Activated T-cell treated with anti-CD3 and anti-CD28 coated beads, Interleukin-2, amount 50 U/mL, for 48 hours (primary cell): ENCODE measurements at places on chromosomes 5 and 9.

- DNase-seq, result no peak
Measured at GRCh38 chr5:73670731-73671130, 44.7 kb downstream of the ARHGEF28 start.

- no peak for DNase-seq
Measured at GRCh38 chr5:169950333-169950732, 30.0 kb downstream of the INSYN2B start.

DNA sequence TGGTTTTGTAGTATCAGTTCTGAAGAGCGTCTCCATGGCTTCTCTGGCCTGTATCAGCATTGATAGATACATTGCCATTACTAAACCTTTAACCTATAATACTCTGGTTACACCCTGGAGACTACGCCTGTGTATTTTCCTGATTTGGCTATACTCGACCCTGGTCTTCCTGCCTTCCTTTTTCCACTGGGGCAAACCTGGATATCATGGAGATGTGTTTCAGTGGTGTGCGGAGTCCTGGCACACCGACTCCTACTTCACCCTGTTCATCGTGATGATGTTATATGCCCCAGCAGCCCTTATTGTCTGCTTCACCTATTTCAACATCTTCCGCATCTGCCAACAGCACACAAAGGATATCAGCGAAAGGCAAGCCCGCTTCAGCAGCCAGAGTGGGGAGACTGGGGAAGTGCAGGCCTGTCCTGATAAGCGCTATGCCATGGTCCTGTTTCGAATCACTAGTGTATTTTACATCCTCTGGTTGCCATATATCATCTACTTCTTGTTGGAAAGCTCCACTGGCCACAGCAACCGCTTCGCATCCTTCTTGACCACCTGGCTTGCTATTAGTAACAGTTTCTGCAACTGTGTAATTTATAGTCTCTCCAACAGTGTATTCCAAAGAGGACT lies 1.5 kb downstream of the GPR21 start:
- no peak for DNase-seq

GRCh38 chr9:82781921-82782392 lies 281.0 kb downstream of the RASEF start:
- DNase-seq, result no peak

DNA sequence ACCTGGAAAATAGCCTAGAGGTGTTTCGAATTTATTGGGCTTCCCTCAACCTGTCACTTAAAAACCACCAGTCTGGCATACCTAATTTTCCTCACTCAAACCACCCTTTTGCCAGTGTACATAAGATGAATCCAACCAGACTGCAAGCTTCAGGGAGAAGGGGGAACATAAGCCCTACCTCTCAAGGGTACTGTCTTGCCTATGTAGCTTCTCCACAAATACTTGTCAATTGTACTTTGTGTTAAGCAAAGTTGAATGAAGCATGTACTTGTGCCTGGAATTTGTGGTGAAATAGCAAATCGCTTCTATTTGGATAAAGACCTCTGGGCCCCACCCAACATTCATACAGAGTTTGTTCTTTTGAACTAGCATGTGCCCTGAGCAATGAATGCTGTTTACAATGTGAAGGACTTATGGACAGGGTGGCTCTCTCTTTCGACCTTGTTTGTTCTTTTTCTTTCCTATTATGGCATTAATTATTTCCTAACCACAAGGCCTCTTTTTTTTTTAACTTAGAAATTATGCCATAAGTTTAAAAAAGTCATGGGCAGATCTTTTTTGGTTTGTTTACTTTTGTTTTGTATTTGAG lies 580.2 kb downstream of the EBF1 start:
- no peak for DNase-seq

GRCh38 chr9:121667214-121667613 lies 15.8 kb downstream of the DAB2IP start:
- no peak for DNase-seq
